ENCODE measurements at places on chromosomes 5 and 9.

DNA sequence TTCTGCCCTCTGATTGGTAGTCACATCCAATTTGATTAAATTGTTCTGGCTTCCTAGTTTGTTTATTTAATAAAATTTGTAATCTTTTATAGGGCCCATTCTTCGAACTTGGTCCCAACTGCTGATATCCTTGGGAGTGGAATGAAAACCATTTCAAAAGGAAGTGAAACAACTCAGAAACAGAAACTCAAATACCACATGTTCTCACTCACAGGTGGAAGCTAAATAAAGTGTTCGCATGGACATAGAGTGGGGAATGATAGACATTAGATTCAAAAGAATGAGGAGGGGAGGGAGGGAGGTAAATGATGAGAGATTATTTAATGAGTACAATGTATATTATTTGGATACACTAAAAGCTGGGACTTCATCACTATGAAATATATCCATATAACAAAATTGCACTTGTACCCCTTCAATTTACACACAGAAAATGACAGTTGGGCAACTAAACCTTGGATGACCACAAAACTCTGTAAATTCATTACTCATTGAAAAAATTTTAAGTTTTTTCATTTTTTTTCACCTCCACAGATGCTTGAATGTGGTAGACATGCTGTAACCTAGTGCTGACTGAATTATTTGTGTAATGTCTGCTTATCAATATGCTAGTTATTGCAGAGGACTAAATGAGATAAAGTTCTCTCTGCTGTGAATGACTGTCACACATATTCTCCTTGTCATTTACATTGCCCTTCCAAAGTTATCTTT is 16.0 kb downstream of the ATP10B start:
- no peak for DNase-seq

DNA sequence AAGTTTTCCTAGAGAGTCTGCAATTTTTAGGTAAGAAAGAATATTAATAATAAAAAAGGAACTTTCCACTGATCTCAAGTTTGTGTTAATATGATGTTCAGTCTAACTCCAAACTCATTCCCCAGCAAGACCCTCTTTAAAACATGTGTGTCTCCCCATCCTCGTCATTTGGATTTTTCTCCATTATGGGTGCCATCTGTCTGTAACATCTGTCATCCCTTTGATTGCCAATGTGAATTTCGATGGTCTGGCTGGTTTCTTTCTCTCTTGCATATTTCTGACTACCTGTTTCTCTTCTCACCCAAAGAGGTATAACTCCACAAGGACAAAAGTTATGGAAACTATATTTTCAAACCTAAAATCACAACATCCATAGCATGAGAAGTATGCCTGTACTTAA is 4.4 kb downstream of the TAS2R1 start:
- DNase-seq = no peak

GRCh38 chr5:178349075-178349511 is 116.5 kb upstream of the PHYKPL start:
- DNase-seq = no peak

- no peak for DNase-seq
Observed at GRCh38 chr9:129007766-129008468, 20.2 kb downstream of the SH3GLB2 start.

DNA sequence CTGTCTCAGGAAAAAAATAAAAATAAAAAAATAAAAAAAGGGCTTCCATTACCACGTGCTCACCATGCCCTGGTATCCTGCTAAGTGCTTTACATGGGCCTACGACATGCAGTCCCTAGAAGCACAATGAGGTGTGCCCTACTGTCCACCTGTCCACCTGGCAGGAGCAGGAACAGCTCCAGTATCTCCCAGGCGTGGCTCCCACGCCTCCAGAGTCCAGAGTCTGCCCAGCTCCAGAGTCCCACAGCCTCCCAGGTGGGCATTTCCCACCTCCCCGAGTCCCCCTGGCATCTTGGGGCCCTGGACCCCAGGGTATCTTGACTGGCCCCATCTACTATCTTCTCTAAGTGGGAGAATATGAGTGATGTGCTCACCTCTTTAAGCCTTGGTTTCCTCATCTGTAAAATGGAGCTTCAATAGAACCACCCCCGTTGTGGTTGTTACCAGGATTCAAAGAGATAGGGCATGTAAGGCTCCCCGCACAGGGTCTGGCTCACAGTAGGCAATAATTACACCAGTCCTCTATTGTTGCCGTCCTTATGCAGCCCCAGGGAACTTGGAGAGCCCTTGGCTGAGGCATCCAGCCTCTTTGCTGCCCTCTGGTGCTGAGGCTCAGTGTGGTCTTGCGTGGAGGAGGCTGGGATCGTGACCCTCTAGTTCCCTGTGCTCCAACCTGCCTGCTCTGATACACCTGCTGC is 8.9 kb downstream of the CXCL14 start:
- DNase-seq = peak; percentile 65

GRCh38 chr5:5512543-5512942 is 90.1 kb downstream of the ICE1 start:
- no peak for DNase-seq

GRCh38 chr9:109107402-109108240 is 12.1 kb downstream of the TMEM245 start:
- DNase-seq = no peak

DNA sequence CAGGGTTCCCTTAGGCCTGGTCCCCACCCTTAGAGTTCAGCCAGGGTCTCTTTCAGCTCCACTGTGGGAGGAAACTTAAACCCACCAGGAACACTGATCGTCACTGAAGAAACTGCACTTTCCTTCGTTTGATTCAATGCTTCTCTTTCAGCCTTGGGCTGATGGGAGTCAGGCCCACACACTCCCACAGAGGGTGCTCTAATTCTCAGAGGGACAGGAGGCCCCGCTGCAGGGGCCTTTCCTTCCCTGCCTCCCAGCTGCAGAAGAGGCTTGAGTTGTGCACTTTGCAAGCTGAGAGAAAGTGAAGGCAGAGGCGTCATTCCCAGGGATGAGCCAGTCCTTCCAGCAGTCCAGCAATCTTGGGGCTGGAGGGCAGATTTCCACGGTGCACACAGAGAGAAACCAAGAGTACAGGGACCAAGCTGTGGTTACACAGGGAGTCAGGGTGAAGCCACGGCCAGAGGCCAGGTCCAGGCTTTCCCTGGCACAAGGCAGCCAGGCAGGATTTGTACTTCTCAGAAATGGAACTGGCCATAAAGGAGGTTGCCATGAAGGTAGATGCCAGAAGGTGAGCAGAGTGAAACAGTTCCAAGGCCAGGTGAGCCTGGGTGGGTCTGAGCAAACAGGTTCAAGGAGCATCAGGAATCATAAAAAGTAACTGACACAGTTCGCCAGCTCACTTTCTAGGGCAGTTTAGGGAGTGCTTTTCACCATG is 10.4 kb upstream of the GLIPR2 start:
- peak; percentile 37 for DNase-seq

DNA sequence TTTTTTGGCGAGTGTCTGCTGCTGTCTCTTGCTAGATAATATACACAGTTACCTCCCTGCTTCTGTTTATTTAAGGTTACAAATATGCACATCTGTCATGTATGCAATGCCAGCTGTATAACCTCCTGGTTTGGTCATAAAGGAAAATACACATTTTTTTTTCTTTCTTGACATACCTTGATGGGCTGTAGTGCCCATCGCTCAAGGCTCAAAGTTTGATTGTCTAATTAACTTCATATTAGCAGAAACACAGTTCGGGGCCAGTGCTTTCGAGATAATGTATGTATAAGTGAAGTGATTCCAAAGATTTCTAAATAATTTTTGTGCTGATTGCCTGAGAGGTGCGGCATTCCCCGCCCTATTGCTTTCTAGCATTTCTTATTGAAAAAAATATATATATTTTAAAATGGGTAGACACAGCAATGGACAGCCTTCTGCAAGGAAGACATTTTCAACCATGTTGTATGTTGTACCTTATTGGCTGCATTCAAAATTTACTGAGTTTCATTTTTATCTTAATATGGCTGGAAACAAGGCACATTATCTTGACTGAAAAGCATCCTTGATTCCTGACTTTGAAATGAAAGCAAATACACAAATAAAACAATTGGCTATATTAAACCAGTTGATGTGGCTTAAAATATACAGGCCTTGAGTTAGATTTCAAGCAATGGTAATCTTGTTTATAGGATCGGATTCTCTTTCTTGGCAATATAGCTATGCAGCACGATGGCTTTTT is 206.2 kb downstream of the MEF2C start:
- DNase-seq = no peak

- no peak for DNase-seq
Observed at GRCh38 chr5:76626738-76627137, 3.5 kb upstream of the F2RL2 start.

DNA sequence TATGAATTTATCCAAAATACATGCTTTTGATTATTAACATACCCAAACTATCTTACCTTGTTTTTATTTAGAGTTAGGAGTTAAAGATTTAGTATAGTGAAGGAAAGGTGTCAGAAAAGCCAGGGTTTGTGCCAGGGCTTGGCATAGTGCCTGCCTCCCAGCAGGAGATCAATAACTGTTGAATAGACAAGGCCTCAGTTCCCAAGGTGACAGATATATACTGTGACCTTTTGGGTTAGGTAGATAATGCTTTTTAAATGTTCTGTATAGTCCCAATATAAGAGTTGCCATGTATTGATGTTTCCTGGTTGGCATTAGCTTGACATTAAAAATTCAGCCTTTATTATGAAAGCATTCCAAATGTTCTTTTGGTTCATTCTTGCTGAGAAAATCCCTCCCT is 121.8 kb downstream of the MCTP1 start:
- DNase-seq = no peak

DNA sequence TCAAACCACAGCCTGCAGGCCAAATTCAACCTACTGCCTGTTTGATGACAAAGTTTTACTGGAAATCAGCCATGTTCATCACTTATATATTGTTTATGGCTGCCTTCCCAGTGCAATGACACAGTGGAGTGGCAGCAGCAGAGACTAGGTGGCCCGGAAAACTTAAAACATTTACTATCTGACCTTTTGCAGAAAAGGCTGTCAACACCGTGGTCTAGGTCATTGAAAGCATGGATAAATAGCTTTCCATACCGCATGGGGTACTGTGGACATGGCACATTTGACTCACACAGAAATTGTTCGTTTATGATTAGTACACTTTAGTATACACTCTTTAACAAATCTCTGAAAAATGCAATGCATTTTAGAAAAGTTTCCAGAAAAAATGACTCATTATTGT is 298.3 kb upstream of the EFNA5 start:
- DNase-seq = no peak

GRCh38 chr9:123941524-123942070 is 11.7 kb upstream of the DENND1A start:
- no peak for DNase-seq

DNA sequence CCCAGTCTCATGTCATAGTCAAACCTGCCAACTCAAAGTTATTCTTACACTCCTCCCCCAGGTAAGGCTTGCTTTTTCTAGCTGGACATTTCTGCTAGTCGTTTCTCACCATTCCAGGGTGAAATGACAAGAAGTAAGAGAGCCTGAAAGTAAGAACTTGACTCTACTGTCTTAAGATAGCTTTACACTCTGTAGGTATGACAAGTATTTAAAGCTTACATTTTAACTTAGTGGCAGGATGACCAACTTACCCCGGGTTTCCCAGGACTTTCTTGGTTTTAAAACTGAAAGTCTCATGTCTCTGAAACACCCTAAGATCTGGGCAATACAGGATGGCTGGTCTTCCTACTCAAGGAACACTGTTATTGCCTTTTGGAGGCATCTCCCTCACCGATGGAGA is 67.5 kb upstream of the PIK3R1 start:
- DNase-seq = no peak

DNA sequence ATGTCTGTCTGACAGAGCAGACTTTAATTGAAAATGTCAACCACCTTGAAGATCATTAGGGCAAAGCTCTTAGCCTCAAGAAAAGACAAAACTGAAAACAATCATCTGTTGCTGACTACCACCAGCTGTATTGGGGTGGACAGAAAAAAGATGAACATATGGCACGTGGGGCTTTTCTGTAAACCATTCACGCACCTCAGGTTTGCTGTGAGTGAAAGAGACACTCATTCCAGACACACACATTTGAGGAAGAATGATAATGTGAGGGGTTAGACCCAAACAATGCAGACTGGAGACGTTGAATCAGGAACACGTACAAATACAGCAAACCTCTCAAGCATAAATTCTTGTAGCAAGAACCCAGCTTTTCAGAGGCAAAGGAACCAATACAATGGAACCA is 158.7 kb downstream of the EBF1 start:
- DNase-seq = no peak

GRCh38 chr5:6623228-6623627 is 9.6 kb downstream of the NSUN2 start:
- no peak for DNase-seq

DNA sequence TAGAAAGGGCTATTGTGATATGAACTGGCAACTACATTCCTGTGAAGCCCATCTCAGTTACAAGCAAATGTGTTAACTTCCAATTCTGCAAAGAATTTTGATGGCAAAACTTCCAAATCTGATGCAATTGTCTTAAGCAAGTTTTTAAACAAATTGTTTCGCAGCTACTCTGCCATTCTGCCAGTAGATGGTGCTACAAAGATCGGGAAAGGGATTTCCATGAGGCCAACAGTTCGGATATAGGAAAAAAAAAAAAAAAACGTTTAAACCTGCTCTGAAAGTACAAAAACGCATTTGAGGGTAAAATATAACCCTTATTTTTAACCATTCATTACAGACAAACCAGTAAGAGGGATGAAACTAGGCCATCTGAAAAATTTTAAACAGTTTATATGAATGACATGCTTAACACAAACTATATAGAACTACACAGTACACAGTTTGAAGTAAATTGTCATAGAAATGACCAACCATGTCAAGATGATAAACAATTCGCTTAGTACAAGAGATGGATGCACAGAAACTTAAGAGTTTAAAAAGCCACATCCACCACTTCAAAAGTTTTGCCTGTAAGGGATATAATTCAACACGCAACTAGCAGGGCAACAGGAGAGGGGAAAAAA is 2.2 kb downstream of the HNRNPA0 start:
- peak; percentile 68 for DNase-seq
